ENCODE measurements at places on chromosomes 3 and 15.

GRCh38 chr3:143171141-143171980 is 51.8 kb downstream of the CHST2 start:
- DNase-seq = peak; percentile 90

GRCh38 chr3:172135185-172135584 is 95.8 kb downstream of the FNDC3B start:
- no peak for DNase-seq

DNA sequence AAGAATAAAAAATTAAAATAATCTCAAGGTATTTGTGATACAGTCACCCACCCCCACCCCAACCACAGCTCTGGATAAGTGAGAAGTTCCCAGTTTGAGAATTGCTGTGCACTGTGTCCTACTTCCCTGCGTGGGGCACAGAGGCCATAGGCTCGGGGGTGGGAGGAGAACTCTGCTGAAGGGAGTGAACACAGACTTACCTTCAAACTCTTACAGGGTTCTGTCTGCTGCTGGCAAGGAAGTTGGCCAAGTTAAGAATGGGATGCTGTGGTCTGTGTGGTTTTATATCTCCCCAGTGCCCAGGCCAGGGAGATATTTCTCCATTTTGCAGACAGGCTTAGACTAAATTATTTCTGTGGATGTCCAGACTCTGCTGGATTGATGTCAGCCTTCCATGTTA is 37.6 kb downstream of the SPTSSB start:
- DNase-seq = peak; percentile 71

GRCh38 chr15:25345943-25346342 is 92.9 kb downstream of the UBE3A start:
- DNase-seq = no peak

Measured in Kasumi-1 (cell line).